ENCODE measurements at places on chromosomes 3 and 15.

GRCh38 chr15:86444527-86444926 lies 364.9 kb downstream of the AGBL1 start:
- peak; percentile 18 for DNase-seq

GRCh38 chr3:79253271-79253670 lies 514.5 kb downstream of the ROBO1 start:
- DNase-seq = no peak

DNA sequence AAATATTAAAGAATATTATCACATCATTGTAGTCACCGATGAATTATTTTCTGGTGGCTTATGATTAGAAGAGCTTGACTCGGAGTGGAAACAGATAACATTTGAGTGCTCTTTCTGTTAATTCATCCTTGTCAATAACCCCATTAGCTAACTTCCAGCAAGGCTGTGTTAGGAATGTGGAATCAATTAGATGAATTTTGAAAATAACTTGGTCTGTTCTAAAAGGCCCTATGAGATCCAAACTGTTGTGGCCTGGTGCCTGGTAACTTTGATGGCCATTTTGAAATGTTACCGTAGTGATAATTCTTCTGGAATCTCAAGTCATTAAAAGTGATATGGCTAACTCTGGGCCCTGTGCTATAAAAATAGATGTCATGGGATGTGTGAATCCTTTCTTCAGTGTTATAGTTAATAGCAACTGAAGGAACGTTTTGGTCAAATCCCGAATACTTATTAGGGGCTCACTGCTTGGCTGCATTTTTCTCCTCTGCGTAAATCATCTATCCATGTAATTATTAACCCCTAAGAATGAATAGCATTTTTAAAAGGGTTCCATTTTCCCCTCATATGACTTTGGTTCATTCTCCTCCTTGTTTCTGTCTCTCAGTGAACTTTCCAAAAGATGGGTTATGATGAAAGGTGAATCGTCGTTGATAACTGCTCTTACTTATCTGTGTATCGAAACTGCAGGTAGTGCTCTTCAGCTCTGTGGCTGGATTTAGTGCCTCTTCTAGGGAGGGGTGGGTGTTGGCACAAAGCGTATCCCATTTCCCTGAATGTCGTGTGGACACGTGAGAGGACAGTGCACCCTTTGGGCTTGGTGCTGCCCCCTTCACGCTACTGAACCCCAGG lies 82.7 kb downstream of the IGF1R start:
- no peak for DNase-seq

DNA sequence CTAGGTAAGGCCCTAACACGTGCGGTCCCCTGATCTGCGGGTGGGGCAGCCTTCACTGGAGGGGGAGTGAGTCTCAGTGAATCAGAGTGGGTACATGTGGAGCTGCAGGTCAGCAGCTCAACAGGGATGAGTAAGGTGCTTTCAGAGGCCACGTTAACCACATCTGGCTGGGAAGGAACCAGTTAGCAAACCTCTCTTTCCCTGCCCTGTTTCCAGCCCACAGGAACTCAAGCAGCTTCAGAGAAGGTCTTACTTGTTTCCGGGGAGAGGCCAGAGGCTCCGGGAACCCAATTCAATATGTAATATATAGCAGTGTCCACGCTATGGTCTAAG lies 175.3 kb downstream of the XXYLT1 start:
- no peak for DNase-seq

DNA sequence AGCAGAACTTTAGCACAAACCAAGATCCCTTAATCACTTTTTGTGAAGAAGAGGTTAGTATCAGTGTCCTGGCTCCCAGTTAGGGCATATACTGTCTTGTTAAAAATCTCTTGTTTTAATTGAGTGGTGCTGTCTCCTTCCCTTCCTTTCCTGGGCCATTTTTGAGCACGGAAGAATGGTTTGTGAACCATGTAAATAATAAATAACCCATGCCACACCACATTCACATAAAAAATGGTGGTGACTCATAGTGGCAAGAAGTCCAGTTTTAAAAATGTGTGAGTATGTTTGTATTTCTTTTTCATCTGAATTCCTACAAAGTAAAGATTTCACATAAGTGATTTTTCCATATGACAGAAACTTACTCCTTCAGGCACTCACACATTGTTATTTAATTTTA lies 59.1 kb upstream of the SPRED1 start:
- DNase-seq = no peak

DNA sequence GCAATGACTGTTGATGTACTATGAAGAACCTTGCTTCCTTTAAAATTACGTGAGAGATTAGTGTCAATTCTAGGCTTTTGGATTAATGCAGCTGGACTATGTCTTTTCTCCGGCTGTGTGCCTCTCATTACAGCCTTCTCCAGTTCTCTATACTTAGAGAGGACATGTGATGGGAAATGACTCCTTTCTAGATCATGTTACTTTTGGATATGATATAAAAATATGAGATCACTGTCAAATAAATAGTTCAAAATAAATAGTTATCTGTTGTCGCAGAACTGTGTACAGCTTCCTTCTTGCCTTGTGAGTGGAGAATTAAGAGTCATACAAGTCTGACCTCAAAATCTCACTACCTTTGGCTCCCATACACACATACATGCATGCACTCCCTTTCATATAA lies 592.4 kb downstream of the DIPK2A start:
- no peak for DNase-seq
